ENCODE measurements at places on chromosomes 3 and 15.

DNA sequence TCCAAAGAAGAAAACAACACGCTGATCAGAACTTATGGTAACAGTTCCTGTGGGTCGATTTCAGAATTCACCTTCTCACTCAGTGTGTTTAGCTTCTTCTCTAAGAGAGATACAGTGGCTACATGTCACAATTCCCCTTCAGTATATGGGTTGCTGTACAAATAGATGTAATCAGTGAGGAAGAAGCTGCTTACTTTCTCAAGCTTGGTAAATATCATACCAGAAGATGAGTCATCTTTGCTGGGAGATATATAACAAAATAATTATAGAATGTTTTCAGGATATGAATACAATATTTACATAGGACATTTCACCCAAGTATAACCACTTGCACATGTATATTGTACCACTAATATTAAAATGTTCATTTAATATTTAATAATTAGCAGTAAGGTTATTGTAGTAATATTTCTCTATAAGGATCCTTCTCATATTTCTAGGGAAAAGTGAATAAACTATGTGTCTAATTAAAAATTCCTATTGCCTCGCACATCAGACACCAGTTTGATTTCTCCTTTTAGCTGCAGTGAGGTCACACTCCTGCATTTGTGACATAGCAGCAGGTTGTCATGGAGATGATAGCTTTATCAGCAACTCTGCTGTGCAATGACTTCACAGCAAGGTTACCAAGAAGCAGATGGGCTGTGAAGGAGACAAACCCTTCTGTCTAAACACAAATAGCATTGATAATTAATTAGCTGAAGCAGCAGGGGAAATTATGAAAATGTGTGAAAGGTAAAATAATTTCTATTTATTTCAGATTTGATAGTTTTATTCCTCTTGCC, 211.4 kb downstream of the TUSC7 start:
- DNase-seq: no peak

DNA sequence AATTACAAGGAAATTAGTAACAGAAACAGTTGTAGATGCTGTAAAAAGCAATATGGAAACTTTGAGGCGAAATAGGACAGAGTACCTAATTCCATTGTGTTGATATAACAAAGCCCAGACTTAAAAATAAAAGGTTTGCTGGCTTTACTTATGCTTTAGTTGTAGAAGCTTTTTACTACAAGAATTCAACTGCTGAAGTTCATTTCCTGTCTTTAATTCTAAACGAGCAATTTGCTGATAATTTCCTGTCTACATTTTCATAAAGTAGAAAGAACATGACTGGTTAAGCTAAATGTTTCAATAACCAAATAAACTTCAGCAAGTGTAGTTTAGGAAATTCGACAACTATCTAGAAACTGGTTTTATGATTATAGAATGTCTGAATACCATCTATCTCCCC, 423.8 kb downstream of the MECOM start:
- DNase-seq: no peak

DNA sequence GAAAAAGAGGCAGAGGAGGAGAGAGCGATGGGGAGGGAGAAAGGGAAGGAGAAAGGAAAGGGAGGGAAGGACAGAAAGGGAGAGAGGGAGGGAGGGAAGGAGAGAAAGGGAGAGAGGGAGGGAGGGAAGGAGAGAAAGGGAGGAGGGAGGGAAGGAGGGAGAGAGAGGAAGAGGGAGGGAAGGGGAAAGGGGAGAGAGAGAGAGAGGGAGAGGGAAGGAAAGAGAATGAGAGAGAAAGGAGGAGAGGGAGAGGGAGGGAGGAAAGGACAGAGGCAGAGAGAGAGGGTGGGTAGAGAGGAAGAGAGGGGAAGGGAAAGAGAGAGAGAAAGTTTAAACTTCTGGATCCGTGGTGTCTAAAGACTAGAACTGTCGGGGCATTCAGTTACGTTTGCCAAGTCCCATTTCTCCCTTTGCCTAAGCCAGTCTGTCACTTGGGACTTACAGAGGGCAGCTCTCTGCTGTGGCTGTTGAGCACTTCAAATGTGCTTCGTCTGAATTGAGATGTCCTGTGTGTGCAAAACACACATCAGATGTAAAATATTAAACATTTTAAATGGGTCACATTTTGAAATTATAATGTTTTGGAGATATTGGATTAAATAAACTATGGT, 62.6 kb downstream of the PLXNA1 start:
- DNase-seq: no peak

- DNase-seq: no peak
Observed at GRCh38 chr3:23921052-23921511, 4.2 kb downstream of the RPL15 start.

DNA sequence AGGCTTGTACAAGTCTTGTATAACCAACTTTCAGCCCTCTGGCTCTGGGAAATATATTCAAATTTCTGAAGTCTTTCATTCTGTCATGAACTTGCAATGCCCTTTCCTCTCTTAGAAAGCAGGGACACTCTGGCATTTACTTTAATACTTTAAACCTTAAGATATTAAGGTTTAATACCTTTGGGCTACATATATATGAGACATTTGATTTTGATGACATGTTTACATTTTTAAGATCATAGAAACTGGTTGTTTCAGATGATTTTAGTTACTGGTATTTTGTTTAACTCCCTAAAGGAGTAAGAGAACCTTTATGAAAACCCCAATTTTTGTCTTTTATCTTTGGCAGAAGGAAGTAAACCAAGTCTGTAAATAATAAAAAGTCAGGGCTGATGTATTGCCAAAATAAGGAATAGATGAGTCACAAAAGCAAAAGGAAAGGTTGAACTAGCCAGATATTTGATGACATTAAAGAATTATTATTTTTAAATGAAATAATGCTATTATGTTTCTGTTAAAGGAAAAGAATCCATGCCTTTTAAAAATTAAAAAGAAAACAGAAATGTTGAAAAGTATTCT, 579.0 kb upstream of the CBLB start:
- DNase-seq: no peak

DNA sequence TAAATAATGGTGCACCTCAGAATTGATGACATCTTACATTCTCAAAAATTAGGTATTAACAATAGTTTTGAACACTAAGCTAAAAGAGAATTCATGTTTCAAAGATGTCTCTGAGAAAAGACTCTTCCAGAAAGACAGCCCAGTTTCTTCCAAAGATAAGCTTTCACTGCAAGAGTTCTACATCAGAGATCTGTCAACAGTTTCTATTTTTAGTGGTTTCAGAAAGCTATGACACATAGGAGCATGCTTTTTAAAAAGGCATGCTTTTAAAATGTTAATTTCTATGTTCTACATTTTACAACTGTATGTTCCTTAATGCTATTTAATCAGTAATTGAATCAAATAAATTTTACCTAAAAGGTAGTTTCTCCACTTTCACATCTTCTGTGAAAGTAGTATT, 88.2 kb downstream of the PLOD2 start:
- peak; percentile 63 for DNase-seq

All from fibroblast of skin of right biceps (primary cell).